ENCODE measurements at places on chromosomes 2 and 18.
A peak's percentile ranks its signal among the peaks of the same experiment; 100 is the strongest.

GRCh38 chr18:50820901-50821520, 1.2 kb upstream of the MRO start:
- DNase-seq: no peak

DNA sequence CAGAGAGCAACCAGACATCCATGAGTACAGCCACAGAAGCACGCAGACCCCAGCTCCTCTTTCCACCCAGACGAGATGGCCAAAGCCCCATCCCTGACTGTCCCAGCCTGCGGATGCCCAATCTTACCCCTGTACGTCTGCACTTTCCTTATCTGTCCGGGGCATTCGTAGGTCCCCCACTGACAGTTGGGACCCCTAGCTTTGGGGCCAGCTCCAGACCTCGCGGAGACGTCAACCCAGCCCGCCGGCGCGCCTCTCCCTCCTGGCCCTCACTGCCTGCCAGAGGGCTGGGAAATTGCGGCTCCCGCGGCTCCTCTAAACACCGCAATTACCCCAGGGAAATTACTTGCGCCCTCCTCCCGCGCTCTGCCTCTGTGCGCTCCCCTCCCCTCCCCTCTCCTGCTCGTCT, 2.3 kb downstream of the ECEL1 start:
- peak; percentile 25 for DNase-seq

GRCh38 chr2:3972377-3972776, 269.0 kb downstream of the DCDC2C start:
- no peak for DNase-seq

GRCh38 chr2:212815453-212815852, 276.9 kb upstream of the ERBB4 start:
- DNase-seq: no peak

- no peak for DNase-seq
Measured at GRCh38 chr18:58112174-58112573, 68.1 kb downstream of the NEDD4L start.

DNA sequence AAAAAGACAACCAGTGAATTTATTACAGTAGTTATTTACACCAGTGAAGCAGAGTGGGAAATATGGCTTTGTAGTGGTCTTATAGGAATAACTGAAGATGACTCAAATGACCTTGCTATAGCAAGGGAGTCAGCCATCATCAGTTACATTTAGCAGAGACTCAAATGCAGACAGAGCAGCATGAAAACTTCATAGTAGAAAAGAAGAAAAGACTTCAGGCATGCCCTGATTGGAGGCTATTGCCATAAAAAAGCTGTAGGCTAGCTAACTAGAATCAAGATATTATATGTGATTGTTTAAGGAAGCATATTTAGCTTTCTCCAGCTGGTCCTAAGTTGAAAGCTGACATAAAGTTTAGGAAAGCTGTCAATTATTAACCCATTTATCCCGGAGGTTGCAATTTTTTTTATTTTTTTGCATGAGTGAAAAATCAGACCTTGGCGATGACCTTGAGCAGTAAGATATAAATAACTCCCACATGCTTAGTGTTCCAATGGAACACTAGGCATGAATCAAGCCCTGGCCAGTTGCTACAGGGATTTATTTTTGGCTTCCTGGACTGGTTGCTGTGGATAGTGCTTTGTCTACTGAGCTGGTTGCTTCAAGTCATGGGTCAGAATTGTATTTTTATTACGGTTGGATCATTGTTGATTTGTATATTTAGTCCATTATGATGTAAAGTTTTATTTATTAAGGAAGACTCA, 675.6 kb upstream of the VRK2 start:
- DNase-seq: no peak

- no peak for DNase-seq
Measured at GRCh38 chr2:98771721-98772524, 41.0 kb upstream of the MGAT4A start.

DNA sequence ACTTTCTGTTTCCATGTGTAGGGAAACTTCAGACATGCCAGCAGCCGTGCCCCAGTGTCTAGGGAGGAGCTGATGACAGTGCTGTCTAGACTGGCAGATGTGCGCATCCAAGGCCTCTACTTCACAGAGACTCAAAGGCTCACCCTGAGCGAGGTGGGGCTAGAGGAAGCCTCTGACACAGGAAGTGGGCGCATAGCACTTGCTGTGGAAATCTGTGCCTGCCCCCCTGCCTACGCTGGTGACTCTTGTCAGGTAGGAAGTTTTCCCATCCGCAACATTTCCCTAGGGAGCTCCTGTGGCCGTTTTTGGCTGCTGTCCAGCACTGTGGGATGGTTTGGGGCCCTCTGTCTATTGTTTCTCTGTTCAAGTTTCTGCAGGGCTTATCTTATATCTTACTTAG, 143.1 kb upstream of the TTC39C start:
- no peak for DNase-seq

DNA sequence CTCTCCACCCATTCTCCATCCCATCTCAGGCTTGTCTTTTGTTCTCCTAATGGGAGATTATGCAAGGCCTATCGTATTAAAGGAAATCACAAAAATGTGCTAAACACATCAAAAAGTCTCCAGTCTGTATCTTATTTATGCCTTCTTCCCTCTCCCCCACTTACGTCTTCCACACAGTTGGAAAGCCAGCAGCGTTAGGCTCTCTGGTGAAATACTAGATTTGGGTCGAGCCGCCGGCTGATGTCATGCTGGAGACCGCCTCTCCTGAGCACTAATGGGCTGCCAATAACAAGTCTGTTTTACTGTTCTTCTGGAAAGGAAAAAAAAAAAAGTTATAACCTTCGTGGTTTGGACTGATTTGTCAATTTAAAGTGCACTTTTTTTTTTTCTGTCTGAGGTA, 182.7 kb upstream of the SIX2 start:
- no peak for DNase-seq

GRCh38 chr2:215270118-215270451, 41.8 kb upstream of the ATIC start:
- DNase-seq: no peak

- DNase-seq: no peak
Measured at GRCh38 chr2:38065502-38066135, 10.3 kb downstream of the CYP1B1 start.

DNA sequence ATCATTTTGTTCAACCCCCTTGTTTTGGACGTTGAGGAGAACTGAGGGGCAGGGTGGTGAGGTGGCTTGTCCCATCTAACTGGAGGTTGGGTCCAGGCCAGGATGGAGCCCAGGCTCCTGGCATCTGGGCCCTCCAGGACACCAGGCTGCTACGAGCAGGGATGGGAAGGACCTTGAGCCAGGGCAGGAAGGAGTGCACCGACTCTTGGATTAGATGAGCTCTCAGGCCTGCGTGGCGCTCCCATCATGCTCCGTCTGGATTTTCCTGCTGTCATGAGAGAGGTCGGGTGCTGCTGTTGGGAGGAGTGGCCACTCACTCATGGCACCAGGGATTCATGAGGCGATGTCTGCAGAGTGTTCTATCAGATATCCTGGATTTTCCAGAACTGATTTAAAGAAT, 18.3 kb upstream of the ALLC start:
- DNase-seq: no peak

GRCh38 chr2:140862181-140862580, 1268.6 kb downstream of the LRP1B start:
- DNase-seq: no peak

DNA sequence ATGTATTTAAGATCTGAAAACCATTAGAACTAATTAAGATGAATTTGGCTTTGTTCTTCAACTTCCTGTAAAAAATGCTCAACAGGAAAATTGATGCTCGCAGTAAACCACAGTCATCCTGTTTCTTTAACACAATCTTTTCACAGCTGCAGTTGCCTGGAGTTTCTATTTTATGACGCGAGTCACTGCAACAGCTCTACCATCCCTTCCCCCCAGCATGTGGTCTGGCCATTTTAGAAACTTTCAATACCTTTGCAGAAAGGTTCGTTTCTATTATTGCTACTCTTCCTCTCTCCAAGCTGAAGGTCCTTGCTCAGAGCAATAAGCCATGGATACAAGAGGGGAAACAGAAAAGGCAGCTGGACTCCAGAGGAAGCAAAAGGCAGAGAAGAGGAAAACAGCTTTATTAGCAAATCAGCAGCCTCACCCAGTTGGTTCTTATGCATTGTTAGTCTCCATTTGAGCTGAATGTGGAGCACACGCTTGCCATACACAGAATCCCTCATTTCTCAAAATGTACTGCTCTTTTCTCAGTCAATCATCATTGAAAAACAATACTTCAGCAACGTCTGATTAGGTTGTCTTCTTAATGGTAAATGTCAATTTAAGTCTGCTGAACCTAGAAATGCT, 3.9 kb downstream of the WIPF1 start:
- DNase-seq: no peak

GRCh38 chr2:238920601-238921001, 72.7 kb downstream of the TWIST2 start:
- no peak for DNase-seq

GRCh38 chr2:129936334-129936934, 43.0 kb upstream of the RAB6C start:
- peak; percentile 68 for DNase-seq

GRCh38 chr2:127545189-127545588, 9.7 kb downstream of the MYO7B start:
- no peak for DNase-seq

- DNase-seq: no peak
Measured at GRCh38 chr2:37833423-37833822, 91.7 kb upstream of the RMDN2 start.

DNA sequence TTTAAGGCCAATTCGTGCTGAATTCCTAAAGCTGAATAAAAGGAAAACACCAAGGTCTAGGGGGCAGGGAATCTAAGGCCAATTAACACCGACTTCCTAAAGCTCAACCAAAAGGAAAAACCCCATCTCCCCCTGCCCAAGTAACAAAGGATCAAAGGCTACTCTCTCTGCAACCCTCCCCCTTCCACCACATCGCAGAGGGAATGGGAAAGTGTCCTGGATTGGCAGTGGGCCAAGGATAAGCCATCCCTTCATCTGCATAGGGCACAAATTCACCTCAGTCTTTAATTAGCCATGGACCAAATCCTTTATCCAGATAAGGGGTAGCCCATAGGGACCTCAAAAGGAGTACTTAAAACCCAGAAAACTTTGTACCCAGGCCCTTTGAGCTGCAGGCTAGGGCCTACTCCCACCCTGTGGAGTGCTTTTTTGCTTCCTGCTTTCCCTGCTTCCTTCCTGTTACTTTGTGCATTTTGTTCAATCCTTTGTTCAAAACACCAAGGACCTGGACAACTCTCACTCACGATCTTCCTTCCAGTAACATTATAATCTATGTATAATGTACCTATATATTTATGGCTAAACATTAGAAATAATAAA, 2119.8 kb upstream of the CELF4 start:
- no peak for DNase-seq

- DNase-seq: no peak
Measured at GRCh38 chr2:116366212-116366611, 1448.3 kb upstream of the DDX18 start.

- no peak for DNase-seq
Measured at GRCh38 chr18:32048507-32049091, 30.0 kb downstream of the RNF125 start.

DNA sequence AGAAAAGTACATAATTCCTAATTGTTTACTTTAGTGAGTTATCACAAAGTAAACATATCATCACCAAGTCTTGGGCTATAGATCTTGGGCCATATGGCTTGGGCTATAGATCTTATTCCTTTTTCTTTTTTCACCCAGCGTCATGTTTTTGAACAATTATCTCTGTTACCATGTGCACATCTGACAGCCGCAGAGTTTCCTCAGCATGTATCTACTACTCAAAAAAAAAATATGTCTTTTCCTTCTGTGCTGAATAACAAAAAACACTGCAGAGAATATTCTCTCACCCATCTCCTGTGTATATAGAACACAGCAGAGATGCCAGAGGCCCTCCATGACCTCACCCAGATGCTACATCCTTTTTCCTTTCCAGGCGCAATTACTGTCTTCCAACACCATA, 76.2 kb upstream of the MYO3B start:
- no peak for DNase-seq

- DNase-seq: no peak
Measured at GRCh38 chr2:6370753-6371551, 494.8 kb downstream of the CMPK2 start.

- no peak for DNase-seq
Measured at GRCh38 chr2:12493031-12493513, 223.7 kb upstream of the TRIB2 start.

- DNase-seq: no peak
Measured at GRCh38 chr2:127578411-127578810, 42.9 kb downstream of the MYO7B start.

DNA sequence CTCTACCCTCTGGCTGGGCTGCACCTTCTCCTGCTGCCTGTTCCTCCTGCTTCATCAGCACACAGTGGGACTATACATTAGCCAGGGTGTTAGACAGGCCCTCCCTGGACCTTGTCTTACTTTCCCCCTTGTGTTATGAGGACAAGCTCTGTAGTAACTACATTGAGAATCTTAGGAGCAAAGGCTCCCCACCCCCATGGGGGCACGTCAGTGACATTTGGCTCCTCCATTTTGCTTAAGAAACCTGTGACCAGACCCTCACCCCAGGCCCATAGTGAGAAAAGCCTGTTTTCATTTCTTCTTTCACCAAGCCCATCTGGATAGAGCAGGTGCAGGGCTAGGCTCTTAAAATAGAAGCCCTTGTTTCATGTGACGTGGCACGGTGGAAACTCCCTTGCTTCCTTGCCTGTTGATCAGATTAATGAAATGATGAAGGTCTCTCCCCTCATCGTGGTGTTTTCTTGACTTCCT, 146.7 kb downstream of the RPIA start:
- DNase-seq: no peak

GRCh38 chr2:54545702-54546450, 89.7 kb downstream of the SPTBN1 start:
- no peak for DNase-seq

DNA sequence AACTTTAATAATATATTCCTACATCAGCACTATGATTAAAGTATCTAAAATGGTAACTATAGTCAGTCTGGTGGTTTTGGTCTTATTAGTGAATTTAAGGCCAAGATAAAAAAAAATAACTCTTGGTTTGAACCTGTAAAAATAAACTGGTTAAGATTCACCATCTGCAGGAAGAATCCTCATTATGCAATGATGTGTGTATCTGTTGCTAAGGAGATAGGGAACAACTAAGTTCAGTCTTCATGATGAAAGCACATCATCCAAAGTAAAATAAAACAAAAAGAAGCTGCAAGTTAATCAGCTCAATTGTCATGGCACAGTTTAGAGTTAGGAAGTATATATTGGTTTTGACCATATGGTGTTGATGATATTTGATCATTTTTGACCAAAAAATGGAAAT, 466.0 kb downstream of the NYAP2 start:
- DNase-seq: no peak

GRCh38 chr18:1483385-1483784, 578.7 kb downstream of the ADCYAP1 start:
- DNase-seq: no peak

DNA sequence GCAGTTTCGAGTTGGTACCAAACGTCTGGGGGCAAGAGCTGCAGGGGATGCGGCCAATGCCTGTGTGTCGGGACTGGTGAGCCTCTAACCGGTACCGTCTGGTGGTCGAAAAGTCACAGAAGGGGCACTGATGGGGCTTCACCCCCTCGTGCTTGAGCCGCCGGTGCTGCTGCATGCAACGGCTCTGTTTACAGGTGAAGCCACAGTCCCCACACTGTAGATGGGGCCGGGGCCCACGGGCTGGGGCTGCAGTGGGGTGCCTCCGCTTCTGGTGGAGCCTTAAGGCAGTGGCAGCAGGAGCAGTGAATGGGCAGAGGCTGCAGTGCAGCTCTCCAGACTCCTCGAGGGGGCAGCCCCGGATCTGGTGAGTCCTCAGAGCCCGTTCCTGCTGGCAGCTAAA, 16.6 kb downstream of the ZNF142 start:
- DNase-seq: no peak

- no peak for DNase-seq
Measured at GRCh38 chr2:232319803-232320442, 58.6 kb upstream of the ALPP start.

- DNase-seq: no peak
Measured at GRCh38 chr2:127762846-127763245, 48.1 kb downstream of the WDR33 start.
